ENCODE measurements at places on chromosomes 1 and 21. TPM values are rescaled to one million over a fixed set of nuclear protein-coding genes. Genes with fewer than 3 reads are reported as not detected.

DNA sequence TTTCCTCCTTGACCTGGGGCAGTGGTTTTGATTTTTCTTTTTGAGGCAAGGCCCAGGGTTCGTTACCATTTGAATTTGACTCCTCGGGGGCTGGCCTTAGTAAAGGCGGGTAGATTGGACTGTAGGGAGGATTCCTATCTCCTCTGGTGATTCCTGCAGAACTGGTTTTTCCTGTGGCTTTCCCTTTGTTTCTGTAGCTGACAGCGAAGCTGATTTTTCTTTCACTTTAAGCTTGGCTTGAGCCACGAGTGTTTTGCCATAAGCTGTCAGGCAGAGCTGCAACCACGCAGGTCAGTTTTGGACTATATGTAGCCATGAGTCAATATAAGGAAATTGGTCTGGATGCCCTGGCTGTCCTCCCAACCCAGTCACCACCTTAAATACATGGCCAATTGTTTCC is 28.7 kb upstream of the KCNJ15 start:
- 0 out of 2 replicates have a peak overlapping the region, but pooled peaks have one; percentile 46 for H3K27ac ChIP-seq
- H3K27me3 ChIP-seq = no peaks in the 10 kb centered on the region
- H3K36me3 ChIP-seq = peaks cover 26% of the 10 kb centered on the region
- peak; percentile 77 for DNase-seq

DNA sequence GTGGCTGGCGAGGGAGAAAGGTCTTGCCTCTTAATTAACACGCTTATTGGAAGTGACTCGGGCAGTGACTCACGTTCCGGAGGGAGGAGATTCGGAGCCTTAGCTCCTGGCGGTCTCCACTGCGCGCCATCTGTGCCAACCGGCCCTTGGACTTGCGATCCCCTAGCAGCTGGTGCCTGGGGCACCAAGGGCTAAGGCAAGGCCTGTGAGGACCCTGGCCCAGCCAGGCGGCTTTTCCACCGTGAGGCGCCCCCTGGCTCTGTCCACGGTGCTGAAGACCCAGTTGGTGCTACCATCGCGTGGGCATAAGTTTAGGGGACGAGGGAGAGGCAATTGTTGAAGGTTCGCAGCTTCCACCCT is 1.3 kb upstream of the SYT6 start:
- peaks cover 53% of the 10 kb centered on the region for H3K4me1 ChIP-seq
- H3K27ac ChIP-seq = no peak overlapping the region
- DNase-seq = peak; percentile 78

GRCh38 chr1:193479187-193479586 is 292.8 kb upstream of the B3GALT2 start:
- no peak for DNase-seq
- no peaks in the 10 kb centered on the region for H3K36me3 ChIP-seq
- H3K4me3 ChIP-seq = no peak overlapping the region
- no peaks in the 10 kb centered on the region for H3K27me3 ChIP-seq
- H3K4me1 ChIP-seq = no peaks in the 10 kb centered on the region

- H3K27ac ChIP-seq = no peak overlapping the region
- DNase-seq = no peak
- no peaks in the 10 kb centered on the region for H3K27me3 ChIP-seq
These were observed 62.8 kb upstream of the NGF start for GRCh38 chr1:115400891-115401290.

DNA sequence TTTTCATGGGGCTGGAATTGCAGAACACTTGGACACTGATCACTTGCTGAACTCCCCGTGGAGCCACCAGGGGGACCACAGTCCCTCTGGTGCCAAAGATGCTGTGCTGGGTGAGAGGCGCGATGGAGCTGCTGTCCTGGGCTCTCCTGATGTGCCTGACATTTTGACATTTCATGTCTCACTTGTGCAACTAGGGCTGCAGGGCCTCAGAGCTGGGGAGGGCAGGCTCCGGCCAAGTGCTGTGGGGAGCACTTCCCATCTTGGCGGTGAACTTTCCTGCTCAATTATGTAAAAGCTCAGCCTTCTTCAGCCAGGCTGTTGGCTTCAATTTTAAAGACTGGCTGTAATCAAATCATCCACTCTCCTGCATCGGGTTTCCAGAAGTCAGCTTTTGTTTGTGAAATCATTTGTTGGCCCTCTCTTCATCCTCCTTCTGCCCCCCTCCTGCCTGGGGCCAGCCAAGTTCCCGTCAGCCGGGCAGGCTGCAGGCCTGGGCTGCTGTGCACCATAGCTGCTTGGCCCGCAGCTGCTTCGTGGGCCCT is 36.8 kb downstream of the KCNAB2 start:
- H3K27me3 ChIP-seq = no peaks in the 10 kb centered on the region
- no peaks in the 10 kb centered on the region for H3K36me3 ChIP-seq
- no peaks in the 10 kb centered on the region for H3K4me1 ChIP-seq
- peak; percentile 39 for DNase-seq
- H3K4me3 ChIP-seq = no peak overlapping the region
- no peak overlapping the region for H3K27ac ChIP-seq

DNA sequence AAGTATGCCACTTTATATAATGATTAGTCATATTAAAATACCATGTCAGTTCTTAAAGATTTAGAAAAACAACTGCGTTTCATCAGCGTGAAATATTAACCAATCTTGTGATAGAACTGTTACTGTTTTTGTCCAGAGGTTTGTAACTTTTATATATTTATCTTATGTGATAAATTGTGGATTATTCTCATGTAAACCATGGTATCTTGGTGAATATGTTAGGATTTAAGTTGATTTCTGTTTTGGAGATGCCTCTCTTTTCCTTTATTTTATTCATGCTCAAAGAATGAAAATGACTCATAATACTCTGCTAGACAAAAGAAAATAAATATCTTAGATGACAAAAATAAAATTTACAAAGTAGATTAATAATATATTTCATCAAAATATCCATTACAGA is 88.4 kb downstream of the ADGRL4 start:
- no peaks in the 10 kb centered on the region for H3K36me3 ChIP-seq
- DNase-seq = no peak
- H3K4me3 ChIP-seq = no peak overlapping the region

DNA sequence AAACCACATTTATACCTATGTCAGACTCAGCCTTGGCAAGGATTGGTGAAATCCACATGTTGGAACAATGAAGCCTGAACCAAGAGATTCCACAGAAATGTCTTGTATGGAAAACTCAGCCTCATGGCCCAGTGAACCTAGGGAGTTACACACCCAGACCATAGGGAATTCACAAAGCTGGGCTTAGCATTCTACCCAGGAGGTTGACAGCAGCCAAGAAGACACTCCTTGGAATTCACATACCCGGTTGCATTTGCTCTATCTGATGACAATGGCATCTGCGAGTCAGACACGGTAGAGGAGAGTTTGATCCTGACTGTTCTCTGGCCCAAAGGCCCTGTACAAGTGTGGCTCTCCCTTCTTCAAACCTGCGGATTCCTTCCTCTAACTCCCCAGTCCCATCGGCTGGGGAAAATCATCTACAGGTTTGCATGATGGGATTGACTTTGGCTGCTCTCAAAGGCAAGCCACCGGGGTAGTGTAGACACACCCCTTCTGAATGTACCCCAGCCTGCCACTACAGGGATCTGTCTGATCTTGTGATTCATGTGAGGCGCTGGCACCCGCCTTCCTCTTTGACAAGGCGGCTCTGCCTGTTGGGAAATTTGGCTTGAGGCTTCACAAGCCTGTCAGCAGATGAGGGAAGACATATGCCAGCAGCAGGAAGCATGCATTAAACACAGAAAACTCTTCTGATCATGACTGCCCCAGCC is 297.3 kb upstream of the KAZN start:
- H3K4me1 ChIP-seq = 0 out of 2 replicates have a peak, but pooled peaks cover 11% of the 10 kb centered on the region
- H3K36me3 ChIP-seq = no peaks in the 10 kb centered on the region
- no peaks in the 10 kb centered on the region for H3K27me3 ChIP-seq

DNA sequence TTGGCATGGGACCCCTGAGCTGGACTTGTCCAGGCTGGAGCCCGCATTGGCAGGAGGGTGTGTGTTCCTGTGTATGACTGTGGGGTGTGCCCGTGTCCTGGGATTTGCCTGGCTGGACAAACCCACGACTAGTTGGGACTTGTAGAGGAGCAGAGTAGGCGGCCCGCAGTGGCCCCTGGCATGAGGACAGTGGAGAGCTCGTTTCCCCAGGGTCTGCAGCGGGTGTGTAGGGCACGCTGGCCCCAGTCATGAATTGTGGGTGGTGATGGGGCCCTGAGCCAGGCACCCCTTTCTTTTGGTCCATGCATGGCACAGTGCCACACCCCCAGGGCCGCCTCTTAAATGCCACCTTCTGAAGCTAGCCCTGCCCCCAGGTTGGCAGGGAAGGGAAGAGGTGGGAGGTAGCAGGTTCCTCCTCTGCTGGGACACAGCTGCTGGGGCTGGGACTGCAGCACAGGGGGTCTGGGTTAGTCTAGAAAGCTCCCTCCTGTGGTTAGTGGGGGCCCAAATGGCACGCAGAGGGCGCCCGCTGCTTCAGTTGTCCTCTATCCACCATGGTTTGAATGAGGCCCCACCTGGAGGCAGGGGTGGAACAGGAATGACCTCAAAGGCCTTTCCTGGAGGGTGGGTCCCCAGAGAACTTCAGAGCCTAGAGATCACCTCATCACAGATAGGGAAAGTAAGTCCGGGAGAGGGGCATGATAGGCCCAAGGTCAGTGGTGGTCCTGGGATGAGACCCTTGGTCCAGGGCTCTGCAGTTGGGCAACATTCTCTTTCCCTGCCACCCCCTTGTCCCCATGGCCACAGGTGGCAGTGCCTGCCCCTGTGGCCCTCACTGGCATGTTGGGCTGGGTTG is 4.1 kb downstream of the CROCC start:
- no peak overlapping the region for H3K4me3 ChIP-seq
- no peak for DNase-seq
- H3K36me3 ChIP-seq = peaks cover 2% of the 10 kb centered on the region
- H3K27ac ChIP-seq = 0 out of 2 replicates have a peak overlapping the region, but pooled peaks have one; percentile 45
- H3K4me1 ChIP-seq = peaks cover 34% of the 10 kb centered on the region

DNA sequence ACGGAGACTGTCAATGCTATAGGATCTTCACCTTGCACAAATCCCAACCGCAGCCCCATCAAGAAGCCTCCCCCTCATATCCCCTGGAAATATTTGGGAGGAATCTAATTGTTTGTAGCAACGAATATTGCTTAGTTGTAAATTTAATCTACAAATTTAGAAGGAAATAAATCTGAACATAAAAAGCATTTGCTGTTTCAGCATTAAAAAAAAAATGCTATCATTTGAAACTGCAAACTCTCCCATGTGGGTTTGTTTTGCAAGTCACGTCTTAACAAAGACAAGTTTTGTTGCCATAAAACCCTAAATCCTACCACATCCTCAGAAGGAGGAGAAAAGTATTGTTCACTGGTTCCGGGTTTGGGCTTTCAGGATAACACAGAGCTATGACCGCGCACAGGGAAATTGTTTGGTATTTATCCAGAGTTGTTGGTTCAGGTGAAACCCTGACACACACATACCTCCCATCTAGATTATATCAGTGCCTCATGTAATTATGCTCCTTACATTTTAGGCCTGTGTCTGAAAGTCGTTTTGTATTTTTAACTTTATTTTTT is 279.6 kb downstream of the TM2D1 start:
- H3K4me1 ChIP-seq = peaks cover 9% of the 10 kb centered on the region
- H3K27ac ChIP-seq = no peak overlapping the region
- H3K36me3 ChIP-seq = no peaks in the 10 kb centered on the region
- H3K4me3 ChIP-seq = no peak overlapping the region

- DNase-seq = no peak
- no peaks in the 10 kb centered on the region for H3K27me3 ChIP-seq
- no peaks in the 10 kb centered on the region for H3K36me3 ChIP-seq
- no peak overlapping the region for H3K27ac ChIP-seq
These were observed 25.6 kb upstream of the PLA2G2E start for GRCh38 chr1:19949016-19949415.

DNA sequence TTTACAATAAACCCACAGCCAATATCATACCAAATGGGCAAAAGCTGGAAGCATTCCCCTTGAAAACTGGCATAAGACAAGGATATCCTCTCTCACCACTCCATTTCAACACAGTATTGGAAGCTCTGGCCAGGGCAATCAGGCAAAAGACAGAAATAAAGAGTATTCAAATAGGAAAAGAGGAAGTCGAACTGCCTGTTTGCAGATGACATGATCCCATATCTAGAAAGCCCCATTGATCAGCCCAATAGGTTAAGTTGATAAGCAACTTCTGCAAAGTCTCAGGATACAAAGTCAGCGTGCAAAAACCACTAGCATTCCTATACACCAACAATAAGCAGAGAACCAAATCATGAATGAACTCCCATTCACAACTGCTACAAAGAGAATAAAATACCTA is 235.5 kb downstream of the DPYD start:
- DNase-seq = no peak
- no peaks in the 10 kb centered on the region for H3K36me3 ChIP-seq
- H3K27ac ChIP-seq = no peak overlapping the region
- H3K4me1 ChIP-seq = no peaks in the 10 kb centered on the region
- H3K27me3 ChIP-seq = no peaks in the 10 kb centered on the region

DNA sequence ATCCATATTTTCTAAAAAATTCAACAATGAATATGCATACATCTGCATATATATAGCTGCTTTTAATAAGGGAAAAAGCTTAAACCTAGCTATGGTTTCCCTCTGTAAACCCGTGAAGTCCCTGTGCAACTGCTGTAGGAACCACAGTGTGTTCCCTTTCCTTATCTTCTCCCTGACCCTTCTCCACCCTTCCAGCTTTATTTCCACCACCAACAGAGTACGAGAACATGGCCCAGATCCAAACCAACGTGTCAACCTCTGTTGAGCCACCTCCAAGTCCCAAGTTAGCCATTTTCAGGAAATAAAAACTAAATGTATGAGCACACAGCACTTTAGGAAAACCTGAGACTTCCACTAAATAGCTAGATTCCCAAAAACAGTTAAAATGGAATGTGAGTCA is 20.3 kb downstream of the SUSD4 start:
- H3K4me1 ChIP-seq = no peaks in the 10 kb centered on the region
- no peak overlapping the region for H3K4me3 ChIP-seq
- no peaks in the 10 kb centered on the region for H3K36me3 ChIP-seq
- H3K27me3 ChIP-seq = no peaks in the 10 kb centered on the region

DNA sequence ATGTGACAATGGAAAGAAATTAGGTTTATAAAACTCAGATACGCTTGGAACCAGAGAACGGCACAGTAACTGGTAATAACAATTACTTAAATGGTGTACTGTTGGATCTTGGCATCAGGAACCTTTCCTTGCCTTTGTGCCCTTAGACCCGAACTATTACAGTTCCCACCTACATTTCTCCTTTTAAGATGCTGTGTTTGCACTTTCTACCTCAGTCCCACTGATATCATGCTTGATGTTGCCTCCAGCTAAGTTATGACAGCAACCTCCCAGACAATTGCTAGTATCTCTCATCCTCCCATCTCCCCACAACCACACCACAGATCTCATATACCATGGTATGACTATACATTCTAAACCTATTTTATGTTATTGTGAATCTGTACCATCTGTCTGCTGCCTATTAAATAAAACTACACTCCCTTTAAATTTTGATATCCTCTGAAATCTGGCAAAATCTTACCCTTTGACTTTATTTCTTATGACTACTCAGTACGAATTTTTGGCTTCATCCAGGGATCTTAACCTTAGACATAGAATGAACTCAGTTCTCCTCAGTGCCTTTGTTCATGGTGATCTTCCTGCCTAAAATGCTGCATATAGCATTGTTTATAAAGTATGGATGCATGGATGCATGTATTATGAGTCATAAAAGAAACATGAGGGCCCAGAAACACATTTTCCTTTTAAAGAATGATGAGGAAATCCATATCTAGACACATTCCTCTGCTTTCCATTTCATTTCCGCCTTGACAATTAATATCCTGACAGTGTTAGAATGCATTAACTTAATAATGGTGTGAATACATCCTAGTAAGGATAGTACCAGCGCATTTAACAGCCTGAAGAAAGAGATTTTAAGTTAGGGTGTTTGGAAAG is 64.1 kb downstream of the LRRC8D start:
- peaks cover 13% of the 10 kb centered on the region for H3K4me1 ChIP-seq
- no peak overlapping the region for H3K4me3 ChIP-seq
- no peaks in the 10 kb centered on the region for H3K27me3 ChIP-seq
- no peak overlapping the region for H3K27ac ChIP-seq
- H3K36me3 ChIP-seq = peaks cover 3% of the 10 kb centered on the region

The TNFRSF4 gene
- total RNA-seq = not detected

The ACTL8 gene
- total RNA-seq = 0.70 TPM

The HUNK gene
- total RNA-seq = 14.8 TPM

The IFI44L gene
- total RNA-seq = not detected

The ARHGEF16 gene
- 19.1 TPM for total RNA-seq
